ENCODE measurements at places on chromosomes 3 and 15.

DNA sequence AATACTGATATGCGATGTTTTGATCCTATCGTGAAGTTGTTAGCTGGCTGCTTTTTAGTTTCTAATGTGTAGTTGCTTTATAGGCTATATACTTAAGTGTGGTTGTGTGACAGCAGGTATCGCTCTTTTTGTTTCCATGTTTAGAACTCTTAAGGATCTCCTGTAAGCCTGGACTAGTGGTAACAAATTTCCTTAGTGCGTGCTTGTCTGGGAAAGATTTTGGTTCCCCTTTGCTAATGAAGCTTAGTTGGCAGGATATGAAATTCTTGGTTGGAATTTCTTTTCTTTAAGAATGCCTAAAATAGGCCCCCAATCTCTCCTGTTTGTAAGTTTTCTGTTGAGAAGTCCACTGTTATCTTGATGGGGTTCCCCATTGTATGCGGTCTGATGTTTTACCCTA, 173.6 kb downstream of the DOCK3 start:
- no peak for DNase-seq

DNA sequence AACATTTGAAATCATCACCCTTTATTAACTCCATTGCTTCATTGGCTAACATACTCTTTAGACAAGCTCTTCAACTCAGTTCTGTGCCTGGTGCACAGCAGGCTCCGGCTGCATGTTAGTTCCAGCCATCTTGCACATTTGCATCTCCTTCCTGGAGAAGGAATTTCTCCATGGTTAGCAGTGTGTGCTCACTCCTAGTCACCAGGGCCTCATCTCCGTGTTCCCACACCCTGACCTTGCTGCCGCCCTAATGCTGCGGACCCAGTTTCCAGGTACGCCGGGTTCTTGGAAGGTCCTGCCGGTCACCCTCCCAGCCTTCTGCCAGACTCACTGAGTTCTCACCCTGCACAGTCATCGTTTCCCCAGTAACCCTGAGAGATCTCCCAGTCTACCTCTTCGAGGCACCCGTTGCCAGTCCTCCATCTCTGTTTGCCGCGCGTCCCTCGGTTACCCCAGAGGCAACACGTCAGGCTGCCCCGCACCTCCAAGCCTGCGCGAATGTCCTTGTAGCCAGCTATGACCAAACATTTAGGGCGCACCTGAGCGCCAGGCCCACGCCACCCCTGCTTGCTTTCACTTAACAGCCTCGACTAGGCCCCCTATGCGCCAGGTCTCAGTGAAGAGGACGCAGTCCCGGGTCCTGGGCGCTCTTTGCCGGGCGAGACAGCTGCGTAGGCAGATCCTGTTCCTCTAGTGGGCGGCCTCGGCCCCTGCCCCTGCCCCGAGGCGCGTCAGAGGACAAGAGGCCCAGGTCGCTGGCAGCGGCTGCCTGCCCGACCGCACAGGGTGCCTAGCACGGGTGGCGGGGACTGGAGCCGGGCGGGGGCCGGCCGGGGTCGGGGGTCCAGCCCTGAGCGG, 747 bp upstream of the ZNF592 start:
- peak; percentile 68 for DNase-seq

DNA sequence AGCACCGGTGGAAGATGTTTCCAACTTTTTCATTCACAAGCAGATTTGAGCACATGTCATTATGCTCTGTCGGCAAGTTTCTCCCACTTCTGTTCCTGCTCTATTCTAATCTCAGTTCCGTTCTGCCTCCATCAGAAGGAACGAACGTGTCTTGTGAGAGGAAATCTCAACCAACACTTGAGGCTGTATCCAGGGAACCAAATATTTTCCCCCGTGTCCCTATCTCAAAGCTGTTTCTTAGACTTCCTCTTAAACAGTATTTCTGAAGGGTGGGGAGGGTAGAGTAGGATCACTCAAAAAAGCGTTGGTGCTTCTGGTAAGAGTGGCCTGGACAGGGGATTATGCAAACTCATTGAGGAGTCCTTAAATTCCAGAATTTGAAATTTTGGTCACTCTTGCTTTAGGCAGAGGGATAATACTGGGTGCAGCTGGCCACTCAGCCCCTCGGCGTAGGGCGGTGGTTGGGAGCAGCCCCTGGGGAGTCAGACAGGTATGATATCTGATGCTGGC, 54.9 kb downstream of the FRMD4B start:
- no peak for DNase-seq

DNA sequence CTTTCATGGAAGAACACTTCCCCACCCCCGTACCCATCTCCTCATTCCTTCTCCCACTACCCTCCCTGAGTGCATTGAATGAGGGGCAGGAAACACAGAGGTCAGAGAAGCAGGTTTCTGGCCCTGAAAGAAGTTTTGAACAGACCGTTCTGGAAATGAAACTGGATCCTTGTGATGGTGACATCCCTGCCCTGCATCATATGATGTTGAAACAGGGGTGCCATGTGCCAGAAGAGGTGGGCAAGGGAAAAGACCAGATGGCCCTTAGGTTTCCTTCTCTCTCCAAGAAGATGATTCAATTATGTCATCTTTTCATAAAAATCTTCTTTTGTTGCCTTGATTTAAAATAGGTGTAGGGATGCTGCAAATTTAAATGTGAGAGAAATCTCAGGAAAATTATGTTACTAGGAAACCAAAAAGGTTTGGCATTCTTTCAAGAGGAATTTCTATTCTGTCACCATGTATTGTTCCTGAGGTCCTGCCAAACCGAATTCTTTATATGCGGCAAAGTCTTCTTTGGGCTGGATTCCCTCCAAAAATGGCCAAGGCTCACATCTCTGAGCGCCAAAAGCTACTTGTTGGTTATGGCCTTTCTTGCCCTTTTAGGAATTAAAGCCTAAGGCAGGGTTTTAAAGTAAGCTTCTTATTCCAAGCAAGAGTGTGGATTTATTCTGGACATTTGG, 19.9 kb upstream of the TNFAIP8L3 start:
- no peak for DNase-seq

DNA sequence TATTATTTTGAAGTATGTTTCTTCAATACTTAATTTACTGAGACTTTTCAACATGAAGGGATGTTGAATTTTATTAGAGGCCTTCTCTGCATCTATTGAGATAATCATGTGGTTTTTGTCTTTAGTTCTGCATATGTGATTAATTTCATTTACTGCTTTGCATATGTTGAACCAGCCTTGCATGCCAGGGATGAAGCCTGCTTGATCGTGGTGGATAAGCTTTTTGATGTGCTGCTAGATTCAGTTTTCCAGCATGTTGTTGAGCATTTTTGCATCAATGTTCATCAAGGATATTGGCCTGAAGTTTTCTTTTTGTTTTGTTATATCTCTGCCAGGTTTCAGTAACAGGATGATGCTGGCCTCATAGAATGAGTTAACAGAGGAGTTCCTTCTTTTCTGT, 134.4 kb downstream of the RSRC1 start:
- DNase-seq = no peak

DNA sequence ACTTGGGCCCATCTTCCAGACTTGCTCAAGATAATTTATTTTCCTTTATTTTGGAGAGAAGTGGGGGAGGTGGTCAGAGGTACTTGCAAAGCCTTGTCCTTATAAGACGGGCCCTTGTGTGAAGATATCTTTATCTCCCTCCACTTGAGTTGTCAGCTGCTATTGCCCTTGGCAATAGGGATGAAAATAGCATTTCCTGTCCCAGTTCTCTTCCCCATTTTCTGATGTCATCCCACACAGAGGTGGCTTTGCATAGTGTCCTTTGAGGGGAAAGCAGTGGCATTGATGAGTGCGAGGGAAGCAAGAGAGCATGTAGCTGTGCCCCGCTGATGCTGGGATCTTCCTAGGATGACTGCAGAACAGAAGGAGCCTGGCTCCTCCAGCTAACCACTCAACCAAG, 41.9 kb upstream of the TUBGCP5 start:
- no peak for DNase-seq

DNA sequence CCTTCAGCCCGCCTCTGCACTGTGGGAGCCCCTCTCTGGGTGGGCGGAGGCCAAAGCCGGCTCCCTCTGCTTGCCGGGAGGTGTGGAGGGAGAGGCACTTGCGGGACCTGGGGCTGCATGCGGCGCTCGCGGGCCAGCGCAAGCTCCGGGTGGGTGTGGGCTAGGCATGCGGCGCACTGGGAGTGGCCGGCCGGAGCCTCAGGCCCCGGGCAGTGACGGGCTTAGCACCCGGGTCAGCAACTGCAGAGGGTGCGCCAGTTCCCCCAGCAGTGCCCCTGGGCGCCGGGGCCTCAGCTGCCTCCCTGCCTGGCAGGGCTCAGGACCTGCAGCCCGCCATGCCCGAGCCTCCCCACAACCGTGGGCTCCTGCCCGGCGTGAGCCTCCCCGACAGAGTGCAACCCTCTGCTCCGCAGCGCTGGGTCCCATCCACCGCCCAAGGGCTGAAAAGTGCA, 98.9 kb upstream of the POU1F1 start:
- no peak for DNase-seq

- DNase-seq = no peak
Observed at GRCh38 chr15:93162560-93162959, 73.5 kb upstream of the RGMA start.

GRCh38 chr15:38724827-38725226, 160.2 kb upstream of the RASGRP1 start:
- no peak for DNase-seq

DNA sequence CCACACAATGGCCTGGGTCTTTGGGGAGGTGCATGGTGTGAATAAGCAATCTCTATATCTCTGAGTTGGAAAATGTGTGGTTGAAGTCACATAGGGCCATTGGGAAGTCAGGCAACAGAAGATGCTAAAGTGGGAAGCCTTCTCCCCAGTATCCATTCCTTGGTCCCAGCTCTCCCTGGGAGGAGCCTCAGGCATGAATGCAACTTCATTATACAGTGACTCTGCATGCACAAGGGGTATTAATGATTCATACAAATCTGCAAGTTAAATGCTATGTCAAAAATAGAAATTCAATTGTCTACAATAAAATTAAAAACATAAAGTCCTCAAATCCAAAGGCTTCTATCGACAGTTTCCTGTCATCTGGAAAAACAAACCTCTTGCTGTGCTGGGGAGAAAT, 108.8 kb downstream of the RAB11A start:
- no peak for DNase-seq

GRCh38 chr3:48504051-48504946, at the start of gene SHISA5:
Gene SHISA5, minus strand, starts transcription at chr3:48504174. Its CDS starts 80 bp downstream, at chr3:48504094.
- peak; percentile 51 for DNase-seq

- DNase-seq = no peak
Observed at GRCh38 chr15:47398594-47398993, 318.7 kb upstream of the SEMA6D start.

DNA sequence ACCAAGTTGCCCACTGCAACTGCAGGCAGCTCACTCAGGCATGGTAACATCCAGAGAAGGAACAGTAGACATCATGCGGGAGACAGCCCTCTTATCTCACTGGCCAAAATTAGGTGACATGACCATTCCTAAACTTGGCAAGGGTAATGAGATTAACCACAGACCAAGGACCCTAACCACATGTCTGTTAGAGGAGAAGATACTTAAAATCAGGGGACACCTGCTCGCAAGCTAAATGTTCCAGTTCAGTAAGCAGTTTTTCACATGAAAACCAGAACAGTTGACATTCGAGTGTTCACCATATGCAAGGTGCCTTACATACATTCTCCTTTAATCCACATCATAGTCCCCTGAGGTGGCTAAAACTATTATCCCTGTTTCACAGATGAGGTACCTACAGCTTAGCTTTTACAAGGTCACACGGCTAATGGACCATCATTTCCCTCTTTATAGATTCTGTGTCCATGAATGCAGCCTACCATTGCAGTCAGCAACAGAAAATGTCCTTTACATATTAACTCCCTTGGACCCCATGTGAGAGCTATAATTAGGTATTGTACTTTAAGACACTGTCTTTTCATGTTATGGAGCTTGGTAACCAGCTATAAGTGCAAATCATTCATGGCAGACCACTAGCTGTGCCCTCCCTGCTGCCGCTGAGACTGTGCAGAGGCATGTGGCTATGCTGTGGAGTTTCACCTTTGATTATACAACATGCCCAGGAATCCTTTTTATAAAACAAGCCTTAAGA, 154.1 kb downstream of the LIPC start:
- DNase-seq = no peak

- no peak for DNase-seq
Observed at GRCh38 chr15:98506711-98507110, 141.6 kb upstream of the IGF1R start.

GRCh38 chr3:48180531-48181253, 7.5 kb downstream of the CDC25A start:
- no peak for DNase-seq

DNA sequence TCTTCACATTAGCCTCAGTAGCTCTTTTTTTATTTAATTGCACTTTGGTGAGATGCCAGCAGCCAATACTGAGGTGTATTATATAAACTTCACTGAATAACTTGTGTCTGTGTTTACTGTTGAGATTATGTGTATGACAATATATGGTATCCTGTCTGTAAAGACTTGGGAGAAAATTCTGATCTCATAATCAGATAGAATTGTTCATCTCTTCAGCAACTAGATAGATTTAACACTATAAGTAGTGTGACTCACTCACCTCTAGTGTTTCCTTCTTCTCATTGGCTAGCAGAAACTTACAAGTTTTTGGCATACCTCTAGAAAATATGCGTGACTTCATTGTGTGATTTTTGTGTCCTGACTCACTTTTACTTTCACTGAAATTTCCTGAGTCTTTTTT, 67.6 kb upstream of the TGFBR2 start:
- no peak for DNase-seq

GRCh38 chr3:78647726-78648125, 1120.1 kb downstream of the ROBO1 start:
- DNase-seq = no peak

GRCh38 chr3:126083511-126083912, 412 bp downstream of the SLC41A3 start:
- peak; percentile 34 for DNase-seq

GRCh38 chr15:60215225-60215963, 182.4 kb downstream of the ANXA2 start:
- no peak for DNase-seq

DNA sequence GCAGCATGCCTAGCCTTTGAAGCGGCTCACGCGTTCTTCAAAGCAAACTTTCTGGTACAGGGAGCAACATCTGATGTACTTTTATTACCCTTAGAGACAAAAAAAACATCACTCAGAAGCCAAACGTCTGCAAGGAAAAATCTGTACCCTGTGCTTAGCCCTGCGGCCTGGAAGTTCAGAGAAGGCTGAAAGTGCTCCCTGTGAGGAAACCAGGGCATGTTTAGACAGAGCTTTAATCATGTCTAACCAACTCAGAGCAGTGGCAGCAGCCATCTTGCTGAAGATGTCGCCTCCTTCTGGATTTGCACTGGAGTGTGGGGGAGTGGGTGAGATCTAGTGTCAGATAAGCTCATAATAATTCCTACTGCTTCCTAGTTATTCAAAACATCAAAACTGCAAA, 170.4 kb downstream of the P3H2 start:
- no peak for DNase-seq

GRCh38 chr3:145224886-145225285, 936.1 kb downstream of the PLOD2 start:
- no peak for DNase-seq
